ENCODE measurements at places on chromosomes 5 and 9.

- no peak for DNase-seq
These were observed 1043.2 kb upstream of the WWC1 start for GRCh38 chr5:167248257-167248656.

DNA sequence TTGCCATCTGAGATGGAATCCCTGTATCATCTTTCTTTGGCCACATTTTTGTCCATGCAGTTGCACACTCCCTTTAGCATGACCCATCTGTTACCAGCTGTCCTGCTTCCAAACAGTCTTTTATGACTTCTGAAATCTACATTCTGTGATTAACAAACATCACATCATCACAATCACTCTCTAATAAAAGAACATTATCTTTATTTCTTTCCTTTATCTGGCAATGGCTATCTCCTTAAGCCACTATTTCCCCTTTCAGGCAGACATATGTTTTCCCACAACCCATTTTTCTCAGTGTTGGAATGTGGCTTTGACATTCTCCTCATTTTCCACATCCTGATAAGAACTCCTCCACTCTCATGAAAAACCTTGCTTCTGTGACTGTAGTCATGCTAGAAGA, 141.0 kb downstream of the ST8SIA4 start:
- no peak for DNase-seq

- DNase-seq: peak; percentile 84
These were observed at the start of gene PPP2R2B for GRCh38 chr5:146878476-146879172. TSS of gene PPP2R2B (minus strand) at chr5:146878757.

DNA sequence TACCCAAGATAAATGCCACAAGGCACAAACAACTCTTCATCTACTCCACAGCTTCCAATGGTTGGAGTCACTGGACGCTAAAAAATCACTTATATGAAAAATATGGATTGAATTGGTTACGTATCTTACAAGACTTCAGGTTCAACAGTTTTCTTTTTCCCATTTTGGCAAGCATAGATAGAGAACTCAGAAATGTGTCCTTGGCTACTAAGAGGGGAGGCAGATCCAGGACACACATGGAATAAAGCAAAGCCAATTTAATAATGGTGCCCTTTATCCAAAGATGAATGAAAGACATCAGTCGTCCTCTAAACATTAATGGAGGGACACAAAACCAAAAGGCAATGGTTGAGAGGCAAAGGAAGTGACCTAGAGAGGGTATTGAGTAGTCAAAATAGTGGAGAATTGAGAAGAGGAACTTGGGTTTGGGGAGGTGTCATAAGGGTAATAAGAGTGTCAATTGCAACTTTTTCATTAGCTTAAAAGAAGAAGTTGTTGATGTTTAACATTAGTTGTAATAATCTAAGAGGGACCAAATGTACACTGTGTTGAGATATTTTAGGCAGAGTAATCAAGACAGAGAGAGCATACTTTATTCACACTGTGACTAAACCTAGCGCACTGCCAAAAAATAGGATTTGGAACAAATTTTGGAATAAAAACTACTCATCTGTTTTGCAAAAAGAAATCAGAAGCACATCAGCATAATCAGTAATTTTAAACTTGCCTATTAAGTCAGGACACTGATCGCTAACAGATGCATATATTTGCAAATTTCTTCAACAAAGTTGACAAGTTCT, 308.2 kb downstream of the ARL15 start:
- DNase-seq: no peak

- DNase-seq: no peak
These were observed 155.8 kb upstream of the RAI14 start for GRCh38 chr5:34500236-34500847.

- DNase-seq: no peak
These were observed 197.6 kb upstream of the MEF2C start for GRCh38 chr5:89080467-89081116.

DNA sequence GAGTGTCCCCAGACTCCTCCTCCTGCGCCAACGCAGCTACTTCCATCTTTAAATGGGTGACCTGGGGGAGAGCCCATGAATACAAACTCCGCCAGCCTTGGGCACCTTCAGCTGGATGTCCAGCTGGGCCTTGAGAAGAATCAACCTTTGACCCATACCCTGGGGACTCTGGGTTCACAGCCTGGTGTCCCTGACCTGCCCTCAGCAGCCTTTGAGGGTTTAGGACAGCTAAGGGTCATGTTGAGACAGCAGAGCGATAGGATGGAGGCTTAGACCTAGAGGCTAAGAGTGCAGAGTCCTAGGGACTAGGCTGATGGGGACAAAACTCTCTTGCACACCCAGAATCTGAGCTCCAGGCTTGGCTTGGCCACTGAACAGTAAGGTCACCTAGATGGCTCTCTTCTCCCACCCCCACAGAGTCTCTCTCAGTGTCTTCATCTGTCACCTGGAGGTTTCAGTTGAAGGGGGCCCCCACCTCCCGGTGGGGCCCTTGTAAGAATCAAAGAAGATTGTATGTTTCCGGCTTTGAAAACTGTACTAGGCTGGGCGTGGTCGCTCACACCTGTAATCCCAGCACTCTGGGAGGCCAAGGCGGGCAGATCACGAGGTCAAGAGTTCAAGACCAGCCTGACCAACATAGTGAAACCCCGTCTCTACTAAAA, 6.7 kb upstream of the AQP3 start:
- no peak for DNase-seq
